ENCODE measurements at places on chromosomes 2 and 18. TPM values are rescaled to one million over a fixed set of nuclear protein-coding genes. Genes with fewer than 3 reads are reported as not detected.

DNA sequence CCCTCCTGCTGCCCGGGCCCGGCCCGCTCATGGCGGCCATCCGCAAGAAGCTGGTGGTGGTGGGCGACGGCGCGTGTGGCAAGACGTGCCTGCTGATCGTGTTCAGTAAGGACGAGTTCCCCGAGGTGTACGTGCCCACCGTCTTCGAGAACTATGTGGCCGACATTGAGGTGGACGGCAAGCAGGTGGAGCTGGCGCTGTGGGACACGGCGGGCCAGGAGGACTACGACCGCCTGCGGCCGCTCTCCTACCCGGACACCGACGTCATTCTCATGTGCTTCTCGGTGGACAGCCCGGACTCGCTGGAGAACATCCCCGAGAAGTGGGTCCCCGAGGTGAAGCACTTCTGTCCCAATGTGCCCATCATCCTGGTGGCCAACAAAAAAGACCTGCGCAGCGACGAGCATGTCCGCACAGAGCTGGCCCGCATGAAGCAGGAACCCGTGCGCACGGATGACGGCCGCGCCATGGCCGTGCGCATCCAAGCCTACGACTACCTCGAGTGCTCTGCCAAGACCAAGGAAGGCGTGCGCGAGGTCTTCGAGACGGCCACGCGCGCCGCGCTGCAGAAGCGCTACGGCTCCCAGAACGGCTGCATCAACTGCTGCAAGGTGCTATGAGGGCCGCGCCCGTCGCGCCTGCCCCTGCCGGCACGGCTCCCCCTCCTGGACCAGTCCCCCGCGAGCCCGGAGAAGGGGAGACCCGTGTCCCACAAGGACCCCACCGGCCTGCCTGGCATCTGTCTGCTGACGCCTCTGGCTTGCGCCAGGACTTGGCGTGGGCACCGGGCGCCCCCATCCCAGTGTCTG is 767 bp downstream of the RHOB start:
- DNase-seq: no peak

DNA sequence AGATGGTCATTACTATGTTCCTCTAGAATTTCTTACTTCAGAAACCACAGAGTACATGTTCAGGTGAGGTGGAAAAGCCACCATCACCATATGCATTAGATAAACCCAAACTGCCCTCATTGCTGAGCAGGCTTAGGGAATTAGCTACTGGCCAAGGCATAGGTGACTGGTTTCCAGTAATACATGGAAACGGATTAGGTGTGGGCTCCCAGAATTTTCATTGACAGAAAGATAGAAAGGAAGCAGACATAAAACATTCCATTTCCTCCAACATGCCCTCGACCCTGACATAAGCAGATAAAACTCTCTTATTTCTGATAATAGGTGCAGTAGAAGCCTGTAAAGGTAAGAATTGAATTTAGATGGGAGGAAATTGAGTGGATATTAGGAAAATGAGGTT is 1466.1 kb downstream of the SUCLG1 start:
- DNase-seq: no peak

DNA sequence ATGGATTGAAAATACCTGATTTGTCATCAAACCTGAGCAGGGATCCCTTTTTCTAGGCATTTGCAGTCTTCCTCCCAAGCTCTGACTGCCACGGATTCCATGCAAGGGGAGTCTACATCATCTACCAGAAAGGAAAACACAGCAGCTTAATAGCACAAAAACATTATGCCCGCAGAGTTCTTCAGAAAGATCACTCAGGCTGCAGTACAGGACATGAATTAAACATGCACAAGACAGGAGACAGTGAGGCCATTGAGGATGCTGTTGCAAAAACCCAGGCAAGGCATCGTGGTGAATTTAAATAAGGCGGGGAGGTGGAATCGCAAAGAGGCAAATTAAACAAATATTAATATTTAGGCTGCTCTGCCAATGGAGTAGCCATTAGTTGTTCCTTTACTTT is 88.5 kb downstream of the MRPS9 start:
- no peak for DNase-seq

The BUB1 gene
- 118 TPM for total RNA-seq

DNA sequence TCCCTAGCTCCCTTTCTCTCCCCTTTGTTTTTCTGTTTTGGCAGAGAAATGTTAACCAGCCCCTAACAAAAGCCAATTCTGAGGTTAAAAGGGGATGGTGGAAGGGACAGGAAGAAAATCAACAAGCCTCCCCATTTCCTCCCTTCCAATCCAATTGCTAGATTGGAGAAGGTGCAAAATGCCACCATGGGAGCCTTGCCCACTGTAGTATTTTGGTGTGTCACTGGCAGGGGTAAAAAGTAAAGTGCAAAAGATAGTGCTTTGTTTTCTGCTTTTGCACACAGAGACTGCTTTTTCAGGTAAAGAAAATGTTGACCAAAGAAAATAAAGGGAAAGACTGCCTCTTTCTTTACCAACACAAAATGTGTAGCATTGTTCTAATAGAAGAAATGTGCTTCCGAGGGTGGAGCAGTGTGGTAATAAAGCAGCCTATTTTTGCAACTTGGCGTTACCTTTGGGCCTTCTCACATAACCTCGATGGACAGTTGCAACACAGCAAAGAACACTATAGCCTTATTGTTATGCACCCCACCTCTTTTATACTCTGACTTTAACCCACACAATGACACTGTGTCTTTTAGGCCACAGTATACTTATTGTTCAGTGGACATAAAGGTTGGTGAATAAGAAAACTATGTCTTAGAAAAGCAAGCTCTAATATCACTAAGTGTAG is 861.8 kb downstream of the BCL11A start:
- DNase-seq: no peak

DNA sequence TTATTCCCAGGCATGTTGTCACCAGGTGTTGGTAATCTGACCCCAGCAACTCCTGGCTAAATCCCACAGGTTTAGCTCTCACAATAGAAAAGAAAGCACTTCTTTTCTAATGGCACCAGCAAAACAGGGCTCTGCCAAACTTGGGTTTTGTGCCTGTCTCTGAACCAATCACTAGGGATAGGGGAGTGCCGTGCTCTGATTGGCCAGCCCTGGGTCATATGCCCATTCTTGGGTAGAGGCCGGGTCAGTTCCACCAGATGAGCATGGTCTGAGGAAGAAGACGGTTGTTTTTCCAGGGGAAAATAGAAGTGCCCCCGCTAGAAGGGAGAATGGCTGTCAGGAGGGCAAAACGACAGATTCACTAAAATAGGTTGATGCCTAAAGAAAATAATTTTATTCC is 14.7 kb downstream of the CDK15 start:
- no peak for DNase-seq

DNA sequence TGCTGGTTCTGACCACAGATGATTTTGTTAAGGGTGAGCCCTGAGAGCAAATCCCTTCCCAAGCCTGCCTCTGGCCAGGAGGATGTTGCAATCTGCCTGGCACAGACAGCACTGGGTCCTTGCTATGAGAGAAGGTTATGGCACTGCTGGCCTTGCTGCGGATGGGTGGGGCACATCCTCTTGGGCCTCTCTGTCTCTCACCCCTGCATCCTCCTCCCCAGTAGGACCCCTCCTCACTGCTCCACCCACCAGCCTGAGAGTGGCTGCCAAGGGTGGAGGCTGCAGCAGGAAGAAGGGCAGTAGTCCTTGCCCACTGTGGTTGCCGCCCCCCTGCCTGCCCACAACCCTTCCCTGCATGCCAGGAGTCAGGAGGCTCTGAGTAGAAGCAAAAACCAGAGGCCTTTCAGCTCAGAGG is 180.9 kb downstream of the ZBTB7C start:
- no peak for DNase-seq

DNA sequence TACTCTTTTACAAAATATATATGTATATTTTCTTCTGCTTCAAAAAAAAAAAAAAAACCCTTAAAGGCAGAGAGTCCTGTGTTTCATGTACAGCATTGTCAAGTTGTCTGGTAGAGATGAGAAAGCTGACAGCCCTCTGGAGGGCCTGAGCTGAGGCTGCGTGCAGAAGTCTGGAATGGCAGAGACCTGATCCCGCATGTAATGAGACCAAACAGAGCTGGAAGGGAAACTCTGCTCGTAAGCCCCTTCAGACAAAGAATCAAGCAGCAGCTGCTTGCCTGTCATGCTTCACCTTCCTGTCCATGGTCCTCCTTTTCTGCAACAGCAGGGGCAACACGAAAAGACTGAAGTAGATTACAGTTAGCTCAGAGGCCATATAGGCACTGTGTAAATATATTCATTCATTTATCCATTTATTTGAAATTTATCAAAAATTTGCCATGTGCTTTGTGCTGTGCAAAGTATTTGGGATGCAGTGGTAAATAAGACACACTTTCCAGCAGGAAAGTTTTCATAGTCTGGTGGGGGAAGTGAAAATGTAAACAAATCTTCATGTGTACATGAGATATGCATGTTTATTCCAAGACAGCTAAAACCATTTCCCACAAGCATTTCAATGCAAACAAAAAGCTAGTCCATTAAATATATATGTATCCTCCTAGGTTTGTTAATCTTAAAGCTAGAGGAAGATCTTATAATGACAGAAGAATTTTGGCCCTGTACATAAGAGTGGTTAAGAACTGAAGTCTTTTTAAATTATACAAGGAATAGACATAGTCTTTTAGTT is 912.7 kb downstream of the CPS1 start:
- no peak for DNase-seq

DNA sequence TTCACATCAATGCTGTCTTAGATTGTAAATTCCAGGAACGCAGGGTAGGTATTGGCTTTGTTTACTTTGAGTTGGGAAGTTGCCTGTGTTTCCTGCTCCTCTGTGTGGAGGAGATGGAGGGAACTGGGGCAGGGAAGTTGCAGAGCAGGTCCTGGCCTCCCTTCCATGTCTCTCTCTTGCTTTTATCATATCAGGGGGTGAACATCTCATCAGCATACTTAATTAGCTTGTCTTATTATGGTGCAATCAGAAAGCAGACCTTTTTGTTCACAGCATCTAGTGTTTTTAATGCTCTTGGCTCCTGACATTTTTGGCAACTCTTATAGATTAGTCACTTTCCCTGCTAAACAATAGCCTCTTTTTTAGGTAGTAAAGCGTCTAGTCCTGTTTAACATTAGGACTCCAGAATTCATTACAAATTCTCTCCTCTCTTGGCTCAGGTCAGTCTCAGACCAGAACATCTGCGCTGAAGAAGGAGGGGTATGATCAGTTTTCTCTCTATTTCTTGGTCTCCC is 11.5 kb upstream of the DIPK1C start:
- no peak for DNase-seq

DNA sequence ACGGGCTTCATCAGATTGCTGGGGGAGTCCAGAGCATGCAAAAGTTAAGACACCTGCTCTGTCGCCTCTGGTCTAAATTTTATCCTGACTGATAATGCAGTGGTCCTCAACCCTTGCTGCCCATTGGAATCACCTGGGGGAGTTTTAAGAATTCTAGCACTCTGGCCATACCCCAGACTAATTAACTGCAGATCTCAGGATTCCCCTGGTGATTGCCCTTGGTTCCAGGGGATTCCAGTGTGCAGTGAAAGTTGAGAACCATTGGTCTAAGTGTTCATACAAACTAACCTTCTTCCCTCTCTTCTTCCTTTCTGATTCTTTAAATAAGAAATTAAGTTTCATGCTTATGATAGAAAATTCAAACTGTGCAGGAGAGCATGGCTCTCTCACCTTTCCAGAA is 105.7 kb upstream of the MGAT5 start:
- no peak for DNase-seq

The GGCX gene
- total RNA-seq: 33.8 TPM

DNA sequence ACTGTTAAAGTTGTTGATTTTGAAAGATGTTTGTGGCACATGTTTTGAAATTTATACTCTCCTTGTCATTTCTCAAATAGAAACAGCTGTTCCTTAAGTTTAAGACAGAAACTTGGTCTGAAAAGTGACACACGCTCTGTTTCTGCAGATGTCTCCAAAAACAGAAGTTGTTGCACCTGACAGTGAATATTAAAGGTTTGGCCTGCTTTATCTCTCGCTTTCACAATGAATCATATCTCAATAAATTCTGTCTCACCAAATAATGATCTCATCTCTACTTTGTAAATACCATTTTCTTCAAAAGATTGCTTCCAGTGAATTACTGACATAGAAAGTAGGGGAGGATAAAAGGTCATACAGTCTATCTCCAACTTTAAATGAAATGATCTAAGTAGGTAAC is 294.9 kb upstream of the SYT4 start:
- no peak for DNase-seq

- no peak for DNase-seq
Measured at GRCh38 chr2:179588486-179589145, 272.8 kb downstream of the ZNF385B start.

GRCh38 chr2:65344689-65345088 is 87.7 kb downstream of the SPRED2 start:
- no peak for DNase-seq

GRCh38 chr2:29227935-29228675 is 112.9 kb downstream of the CLIP4 start:
- DNase-seq: no peak

The ABCG5 gene
- total RNA-seq: not detected

DNA sequence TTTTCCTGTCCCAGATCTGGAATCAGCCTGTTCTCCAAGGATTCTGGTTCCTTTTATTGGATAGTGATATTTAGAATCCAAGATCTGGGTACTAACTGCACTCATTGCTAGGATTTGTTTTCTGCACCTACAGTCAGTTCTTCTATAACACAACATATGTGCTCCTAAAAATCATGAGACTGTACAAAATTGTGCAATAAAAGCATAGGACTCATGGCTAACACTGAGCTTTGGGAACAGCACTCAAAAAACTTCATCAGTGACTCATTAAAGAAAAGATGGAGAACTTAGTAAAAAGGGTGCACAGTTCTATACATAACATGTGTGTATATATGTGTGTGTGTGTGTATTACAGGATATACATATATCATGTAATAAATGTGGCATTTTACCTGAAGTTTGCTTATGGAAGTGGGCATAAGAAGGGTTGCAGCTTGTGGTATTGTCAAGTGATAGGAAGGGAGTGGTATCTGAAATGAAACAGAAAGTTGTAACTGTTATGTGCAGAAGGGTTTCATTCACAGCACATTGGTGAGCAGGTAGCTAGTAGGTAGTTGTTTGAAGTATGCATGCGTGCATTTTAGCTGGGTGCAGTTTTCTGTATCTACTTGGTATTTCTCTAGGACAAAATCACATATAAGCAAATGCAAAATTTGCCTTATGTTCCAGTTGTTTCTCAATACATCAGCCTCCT is 5.9 kb upstream of the SCYGR2 start:
- no peak for DNase-seq

The SLC35F6 gene
- total RNA-seq: 11.6 TPM

The MAB21L4 gene
- not detected for total RNA-seq

GRCh38 chr2:84939426-84940087 is 31.4 kb upstream of the KCMF1 start:
- no peak for DNase-seq

The KCNG2 gene
- 0.19 TPM for total RNA-seq

- DNase-seq: no peak
Measured at GRCh38 chr2:37390777-37391176, 46.3 kb downstream of the QPCT start.

The UCN gene
- total RNA-seq: not detected
